ENCODE measurements at places on chromosomes 5 and 9. TPM values are rescaled to one million over a fixed set of nuclear protein-coding genes. Genes with fewer than 3 reads are reported as not detected.

Gene IL4
- not detected for total RNA-seq

Gene SLC6A3
- under 0.01 TPM for total RNA-seq

Gene C8G
- not detected for total RNA-seq

Gene PCDHB14
- total RNA-seq, result 1.2 TPM

Gene LRRC14B
- total RNA-seq, result not detected

Gene SPINK6
- not detected for total RNA-seq

Gene MLANA
- not detected for total RNA-seq

Gene UTP15
- total RNA-seq, result 23.9 TPM

Gene KLF9
- total RNA-seq, result 31.3 TPM

Measured in smooth muscle cell of trachea (primary cell).